ENCODE measurements at places on chromosomes 12 and 14.

DNA sequence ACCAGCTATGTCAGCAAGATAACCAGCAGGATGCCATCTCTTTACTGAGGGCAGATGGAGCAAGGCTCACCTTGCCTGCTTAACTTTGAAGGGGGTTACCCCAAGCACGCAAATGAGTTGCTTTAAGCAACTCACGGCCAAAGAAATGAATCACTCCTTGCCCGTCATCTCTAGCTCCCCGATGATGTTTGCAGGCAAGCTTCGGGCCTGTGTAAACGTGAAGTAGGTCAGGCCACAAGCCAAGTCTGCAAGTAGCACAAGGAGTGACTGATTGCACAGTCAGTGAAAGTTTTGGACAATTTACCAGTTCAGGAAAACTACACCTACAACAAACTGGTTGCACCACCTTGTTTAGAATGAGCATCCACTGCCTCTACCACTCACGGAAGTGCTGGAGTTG is 699.7 kb upstream of the TBX3 start:
- H3K4me3 ChIP-seq, result no peak overlapping the region
- no peak overlapping the region for H3K27ac ChIP-seq

- no peak overlapping the region for H3K27ac ChIP-seq
- no peaks in the 10 kb centered on the region for H3K36me3 ChIP-seq
- DNase-seq, result no peak
- no peaks in the 10 kb centered on the region for H3K27me3 ChIP-seq
- no peak overlapping the region for H3K4me3 ChIP-seq
Measured at GRCh38 chr14:67569011-67569650, 30.9 kb downstream of the PIGH start.

DNA sequence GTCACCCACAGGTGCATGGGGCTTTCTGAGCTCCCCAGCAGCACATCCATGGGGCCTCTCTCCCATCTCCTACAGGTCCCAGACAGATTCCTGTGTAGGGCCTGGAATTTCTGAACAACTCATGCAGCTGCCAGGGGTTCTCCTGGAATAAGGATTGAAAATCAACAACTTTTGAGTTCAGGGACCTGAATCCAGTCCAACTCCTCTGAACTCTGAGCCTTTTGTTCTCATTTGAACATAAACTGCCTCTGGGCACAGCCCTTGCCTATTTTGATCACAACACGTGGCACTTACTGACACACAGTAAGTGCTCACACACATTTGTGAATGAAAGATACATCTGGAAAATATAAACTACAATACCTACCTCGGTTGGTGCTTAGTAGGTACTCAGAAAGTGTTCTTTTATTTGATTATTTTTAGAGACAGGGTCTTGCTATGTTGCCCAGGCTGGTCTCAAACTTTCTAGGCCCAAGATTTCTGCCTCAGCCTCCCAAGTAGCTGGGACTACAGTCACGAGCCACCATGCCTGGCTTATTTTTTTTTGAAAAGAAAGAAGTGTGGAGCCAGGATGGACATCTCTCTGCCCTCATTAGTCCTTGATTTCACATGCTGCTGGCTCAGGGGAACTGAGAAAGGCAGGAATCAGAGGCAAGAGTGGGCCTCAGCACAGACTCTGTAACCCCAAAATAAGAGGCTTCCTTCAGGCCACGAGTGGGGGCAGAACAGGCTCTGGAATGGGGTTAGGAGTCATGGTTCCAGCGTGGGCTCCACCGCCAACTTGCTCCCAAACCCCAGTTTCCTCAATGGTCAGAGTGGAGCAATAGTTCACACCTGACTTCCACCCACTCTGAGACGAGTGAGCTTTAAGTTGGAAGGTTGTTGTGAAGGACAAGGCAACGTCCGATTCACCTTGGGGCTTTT is 27.0 kb downstream of the SYNE3 start:
- H3K4me1 ChIP-seq, result peaks cover 21% of the 10 kb centered on the region
- no peak overlapping the region for H3K4me3 ChIP-seq
- H3K27me3 ChIP-seq, result no peaks in the 10 kb centered on the region
- H3K36me3 ChIP-seq, result peaks cover 3% of the 10 kb centered on the region
- peak overlapping the region; percentile 48 for H3K27ac ChIP-seq
- no peak for DNase-seq

DNA sequence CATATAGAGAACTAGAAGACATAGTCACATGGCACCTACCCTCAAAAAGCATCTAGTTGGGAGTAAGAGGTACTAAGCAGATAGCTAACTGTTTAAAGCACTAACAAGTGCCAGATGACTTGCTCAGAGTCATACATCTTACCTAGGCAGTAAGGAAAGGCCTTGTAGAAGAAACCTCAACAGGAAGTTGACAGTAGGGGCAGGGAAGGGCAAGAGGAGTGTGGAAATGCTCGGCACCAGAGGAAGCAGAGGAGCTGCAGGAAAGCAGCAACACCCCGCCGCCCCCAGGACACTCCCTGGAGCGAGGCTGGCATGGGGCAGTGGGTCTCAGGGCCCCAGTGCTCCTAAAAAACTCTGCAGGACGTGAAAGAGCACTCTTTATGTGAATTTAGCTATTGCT is 92.9 kb downstream of the PPP2R5C start:
- DNase-seq, result no peak
- peak overlapping the region; percentile 59 for H3K27ac ChIP-seq
- H3K27me3 ChIP-seq, result no peaks in the 10 kb centered on the region
- H3K4me1 ChIP-seq, result peaks cover 7% of the 10 kb centered on the region
- no peak overlapping the region for H3K4me3 ChIP-seq
